Right atrium auricular region (tissue), 2 donors: ENCODE measurements at places on chromosomes 16 and 17. TPM values are rescaled to one million over a fixed set of nuclear protein-coding genes. Genes with fewer than 3 reads are reported as not detected.
A peak's percentile ranks its signal among the peaks of the same experiment; 100 is the strongest.

Gene CNGB1
- total RNA-seq, result not detected

Gene UTP4
- 29.6 TPM for total RNA-seq

DNA sequence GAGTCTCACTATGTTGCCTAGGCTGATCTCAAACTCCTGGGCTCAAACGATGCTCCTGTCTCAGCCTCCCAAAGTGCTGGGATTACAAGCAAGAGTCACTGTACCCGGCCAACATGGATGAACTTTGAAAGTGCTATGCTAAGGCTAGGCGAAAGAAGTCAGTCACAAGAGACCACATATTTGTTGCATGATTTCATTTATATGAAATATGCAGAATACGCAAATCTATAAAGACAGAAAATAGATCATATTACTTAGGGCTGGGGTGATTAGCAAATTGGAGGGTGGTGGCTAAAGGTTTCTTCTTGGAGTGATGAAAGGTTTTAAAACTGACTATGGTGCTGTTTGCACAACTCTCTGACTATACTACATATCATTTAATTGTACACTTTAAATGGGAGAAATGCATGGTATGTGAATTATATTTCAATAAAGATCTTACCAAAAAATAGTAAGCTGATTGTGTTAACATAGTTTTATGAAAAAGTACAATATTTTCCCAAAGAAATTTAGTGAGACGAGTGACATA, 1.2 kb upstream of the FLYWCH1 start:
- no peak for DNase-seq
- H3K4me3 ChIP-seq, result no peak overlapping the region
- H3K27me3 ChIP-seq, result no peaks in the 10 kb centered on the region
- no peak overlapping the region for H3K27ac ChIP-seq

Gene CHD9NB
- 0.67 TPM for total RNA-seq

Gene NOXO1
- not detected for total RNA-seq

DNA sequence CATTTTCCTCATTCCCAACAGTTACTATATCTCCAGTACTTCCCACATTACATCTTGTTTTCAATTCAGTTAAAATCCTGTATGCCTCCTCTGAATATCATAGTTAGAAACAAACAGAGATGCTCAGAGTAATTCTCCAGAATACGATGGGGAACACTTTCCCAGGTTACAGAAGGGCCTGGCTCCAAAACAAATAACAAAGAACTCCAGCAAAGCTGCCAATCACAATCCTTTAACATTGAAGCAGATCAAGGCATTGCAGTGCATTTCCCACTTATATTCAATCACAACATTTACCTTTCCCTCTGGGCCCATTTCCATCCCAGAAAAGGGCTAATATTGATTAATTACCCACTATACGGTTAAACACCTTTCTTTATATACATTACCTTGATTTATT, 29.4 kb upstream of the PMFBP1 start:
- DNase-seq, result no peak
- H3K27me3 ChIP-seq, result no peaks in the 10 kb centered on the region
- H3K4me3 ChIP-seq, result no peak overlapping the region
- no peak overlapping the region for H3K27ac ChIP-seq
- no peaks in the 10 kb centered on the region for H3K36me3 ChIP-seq
- no peaks in the 10 kb centered on the region for H3K4me1 ChIP-seq

- no peaks in the 10 kb centered on the region for H3K4me1 ChIP-seq
- no peak for DNase-seq
- no peak overlapping the region for H3K4me3 ChIP-seq
- no peak overlapping the region for H3K27ac ChIP-seq
- H3K27me3 ChIP-seq, result no peaks in the 10 kb centered on the region
These were observed 144.0 kb upstream of the IRX3 start for GRCh38 chr16:54430491-54431030.

- no peak for DNase-seq
- H3K27ac ChIP-seq, result peak overlapping the region; percentile 3
- no peak overlapping the region for H3K4me3 ChIP-seq
- peaks cover 25% of the 10 kb centered on the region for H3K4me1 ChIP-seq
- no peaks in the 10 kb centered on the region for H3K27me3 ChIP-seq
- no peaks in the 10 kb centered on the region for H3K36me3 ChIP-seq
These were observed 5.2 kb upstream of the FOXJ1 start for GRCh38 chr17:76146053-76146851.

- DNase-seq, result no peak
- no peak overlapping the region for H3K27ac ChIP-seq
These were observed 270.2 kb upstream of the CPHXL start for GRCh38 chr16:75996491-75996890.

Gene HOXB3
- total RNA-seq, result 0.82 TPM

GRCh38 chr16:8511464-8511863, 78.8 kb downstream of the TMEM114 start:
- H3K4me1 ChIP-seq, result no peaks in the 10 kb centered on the region
- H3K36me3 ChIP-seq, result no peaks in the 10 kb centered on the region
- no peak overlapping the region for H3K4me3 ChIP-seq
- no peaks in the 10 kb centered on the region for H3K27me3 ChIP-seq
- no peak overlapping the region for H3K27ac ChIP-seq
- no peak for DNase-seq

GRCh38 chr16:51648526-51648925, 497.5 kb upstream of the SALL1 start:
- H3K4me1 ChIP-seq, result no peaks in the 10 kb centered on the region
- no peak for DNase-seq
- H3K27ac ChIP-seq, result no peak overlapping the region
- H3K36me3 ChIP-seq, result no peaks in the 10 kb centered on the region
- no peaks in the 10 kb centered on the region for H3K27me3 ChIP-seq

Gene CBX1
- 18.3 TPM for total RNA-seq

Gene WFDC1
- 0.59 TPM for total RNA-seq

GRCh38 chr17:15971098-15971678, 26.3 kb downstream of the ADORA2B start:
- H3K36me3 ChIP-seq, result peaks cover 15% of the 10 kb centered on the region
- H3K4me3 ChIP-seq, result no peak overlapping the region
- no peak overlapping the region for H3K27ac ChIP-seq
- no peaks in the 10 kb centered on the region for H3K27me3 ChIP-seq
- H3K4me1 ChIP-seq, result no peaks in the 10 kb centered on the region

DNA sequence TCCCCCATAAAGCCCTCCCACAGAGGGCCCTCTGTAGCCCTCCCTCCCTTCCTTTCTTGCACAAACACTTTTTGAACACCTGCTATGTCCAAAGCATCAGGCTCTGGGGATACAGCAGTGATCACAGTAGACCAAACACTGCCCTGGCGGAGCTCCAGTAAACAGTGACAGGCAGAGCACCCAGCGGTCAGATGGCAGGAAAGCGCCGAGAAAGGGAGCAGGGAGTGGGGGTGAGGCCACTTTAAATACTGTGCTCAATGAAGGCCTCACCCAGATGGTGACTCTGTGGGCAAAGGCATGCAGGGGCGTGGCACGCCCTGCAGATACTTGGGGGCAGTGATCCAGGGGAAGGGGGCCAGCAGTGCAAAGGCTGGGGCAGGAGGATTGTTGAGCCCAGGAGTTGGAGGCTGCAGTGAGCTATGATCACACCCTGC, 7.6 kb downstream of the PRR29 start:
- H3K36me3 ChIP-seq, result no peaks in the 10 kb centered on the region
- no peaks in the 10 kb centered on the region for H3K27me3 ChIP-seq
- H3K4me1 ChIP-seq, result no peaks in the 10 kb centered on the region
- H3K4me3 ChIP-seq, result peak overlapping the region; percentile 33
